ENCODE measurements at places on chromosomes 7 and 10.

DNA sequence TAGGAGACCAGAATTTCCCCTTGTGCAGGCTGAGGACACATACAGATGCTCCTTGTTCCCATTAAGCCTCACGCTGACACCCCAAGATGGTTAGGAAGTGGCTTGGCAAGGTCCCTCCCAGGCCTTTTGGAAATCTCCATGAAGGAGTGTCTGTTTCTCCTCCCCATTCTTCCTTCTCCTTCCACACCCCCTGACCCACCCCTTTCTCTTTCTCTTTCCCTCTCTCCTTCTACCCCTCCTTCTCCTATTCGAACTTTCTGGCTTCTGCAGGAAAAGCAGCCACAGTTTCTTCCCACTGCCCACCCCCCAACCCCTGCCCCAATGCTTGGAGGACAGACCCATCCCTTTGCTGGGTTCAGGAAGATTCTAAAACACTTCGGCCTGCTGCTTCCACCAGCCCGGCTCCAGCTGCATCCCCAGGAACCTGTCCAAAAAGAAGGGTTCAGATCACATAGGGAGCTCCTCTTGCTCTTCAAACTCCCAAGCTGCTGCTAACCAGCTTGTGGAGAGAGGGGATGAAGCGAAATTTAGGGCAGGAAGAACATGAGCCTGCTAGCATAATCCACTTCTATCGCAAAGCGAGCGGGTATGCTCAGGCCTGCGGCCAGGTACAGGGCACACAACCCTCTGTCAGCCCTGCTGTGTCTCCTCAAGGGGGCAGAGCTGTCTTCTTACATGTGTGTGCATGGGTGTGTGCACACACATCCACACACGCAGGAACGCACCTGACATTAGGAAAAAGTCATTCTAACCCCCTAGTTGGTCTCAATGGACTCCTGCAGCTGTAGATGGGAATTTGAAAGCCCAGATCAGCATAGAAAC, 80.4 kb downstream of the PPP1R3C start:
- peak; percentile 41 for DNase-seq

- no peak for DNase-seq
These were observed 755 bp downstream of the FRMPD2 start for GRCh38 chr10:48273741-48274140.

DNA sequence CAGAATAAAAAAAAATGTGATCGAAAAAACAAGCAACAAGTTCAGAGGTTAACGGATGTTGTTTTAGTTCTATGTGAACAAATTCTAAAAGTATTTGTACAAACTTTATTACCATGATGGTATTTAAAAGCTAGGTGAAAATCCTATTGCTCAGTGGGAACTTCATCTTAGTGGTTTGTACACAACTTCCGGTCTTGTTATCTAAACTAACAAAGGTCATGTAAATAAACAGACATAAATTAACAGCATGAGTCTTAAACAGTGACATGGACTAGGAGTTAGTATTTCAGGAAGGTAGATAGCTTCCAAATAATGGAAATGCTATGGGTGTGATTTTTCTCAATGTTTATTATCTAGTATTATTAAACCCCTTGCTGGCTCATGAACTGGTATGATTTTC, 83.8 kb downstream of the SPAG6 start:
- DNase-seq = no peak

GRCh38 chr7:28581351-28581750, 169.0 kb downstream of the CREB5 start:
- no peak for DNase-seq

- DNase-seq = peak; percentile 1
These were observed 64.9 kb downstream of the IKZF1 start for GRCh38 chr7:50369143-50370026.

DNA sequence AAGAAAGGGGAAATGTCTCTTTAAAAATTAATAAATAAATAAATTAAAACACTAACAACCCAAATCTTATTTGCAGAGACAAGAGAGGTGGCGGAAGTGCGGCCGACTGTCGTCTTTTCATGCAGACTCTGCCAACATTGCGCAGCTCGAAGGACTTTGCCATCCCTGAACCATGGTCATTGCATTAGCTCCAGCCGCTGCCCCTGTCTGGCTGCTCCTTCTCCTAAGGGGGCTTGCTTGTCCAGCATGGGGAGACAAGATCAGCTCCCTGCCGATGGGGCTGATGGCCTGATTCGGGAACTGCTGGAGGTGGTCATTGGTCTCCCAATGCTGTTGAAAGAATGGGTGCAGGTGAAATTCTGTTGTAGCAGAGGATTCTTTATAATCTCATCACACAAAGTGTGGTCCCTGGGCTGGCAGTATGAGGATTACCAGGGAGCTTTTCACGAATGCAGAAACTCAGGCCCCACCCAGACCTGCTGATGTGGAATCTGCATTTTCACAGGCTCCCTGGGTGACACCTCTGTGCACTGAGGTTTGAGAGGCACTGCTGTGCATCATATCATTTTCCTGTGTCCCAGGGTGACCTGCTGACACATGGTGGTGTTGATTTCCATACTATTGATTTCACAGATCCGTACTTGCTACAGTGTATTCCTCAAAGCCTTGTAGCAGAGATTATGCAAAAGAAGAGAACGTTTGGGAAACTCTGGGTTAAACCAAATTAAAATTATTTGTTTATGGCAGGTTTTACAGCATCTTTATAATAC, 172.4 kb upstream of the ZMIZ1 start:
- DNase-seq = no peak

Data from fibroblast of lung (primary cell).